Kidney tubule cell (primary cell): ENCODE measurements at places on chromosomes 6 and 20.

- DNase-seq, result no peak
Observed at GRCh38 chr6:96760153-96760687, 77.1 kb downstream of the GPR63 start.

GRCh38 chr20:15140286-15140685 lies 802.9 kb upstream of the FLRT3 start:
- no peak for DNase-seq

DNA sequence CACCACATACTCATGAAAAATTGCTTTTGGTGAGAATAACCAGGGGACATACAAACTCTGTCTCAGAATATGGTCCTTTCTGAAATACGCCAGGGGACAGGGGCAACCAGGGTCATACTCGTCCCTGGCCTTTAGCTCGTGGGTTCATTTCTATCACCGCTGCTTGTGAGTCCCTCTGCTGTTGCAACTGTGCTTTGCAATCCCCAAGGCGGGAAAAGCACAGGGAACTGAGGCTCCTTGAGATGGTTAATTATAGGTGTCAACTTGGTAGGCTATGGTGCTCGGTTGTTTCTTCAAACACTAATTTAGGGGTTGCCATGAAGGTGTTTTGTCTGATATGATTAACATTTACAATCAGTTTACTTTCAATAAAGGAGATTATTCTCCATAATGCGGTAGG lies 51.6 kb downstream of the RFPL4B start:
- no peak for DNase-seq

DNA sequence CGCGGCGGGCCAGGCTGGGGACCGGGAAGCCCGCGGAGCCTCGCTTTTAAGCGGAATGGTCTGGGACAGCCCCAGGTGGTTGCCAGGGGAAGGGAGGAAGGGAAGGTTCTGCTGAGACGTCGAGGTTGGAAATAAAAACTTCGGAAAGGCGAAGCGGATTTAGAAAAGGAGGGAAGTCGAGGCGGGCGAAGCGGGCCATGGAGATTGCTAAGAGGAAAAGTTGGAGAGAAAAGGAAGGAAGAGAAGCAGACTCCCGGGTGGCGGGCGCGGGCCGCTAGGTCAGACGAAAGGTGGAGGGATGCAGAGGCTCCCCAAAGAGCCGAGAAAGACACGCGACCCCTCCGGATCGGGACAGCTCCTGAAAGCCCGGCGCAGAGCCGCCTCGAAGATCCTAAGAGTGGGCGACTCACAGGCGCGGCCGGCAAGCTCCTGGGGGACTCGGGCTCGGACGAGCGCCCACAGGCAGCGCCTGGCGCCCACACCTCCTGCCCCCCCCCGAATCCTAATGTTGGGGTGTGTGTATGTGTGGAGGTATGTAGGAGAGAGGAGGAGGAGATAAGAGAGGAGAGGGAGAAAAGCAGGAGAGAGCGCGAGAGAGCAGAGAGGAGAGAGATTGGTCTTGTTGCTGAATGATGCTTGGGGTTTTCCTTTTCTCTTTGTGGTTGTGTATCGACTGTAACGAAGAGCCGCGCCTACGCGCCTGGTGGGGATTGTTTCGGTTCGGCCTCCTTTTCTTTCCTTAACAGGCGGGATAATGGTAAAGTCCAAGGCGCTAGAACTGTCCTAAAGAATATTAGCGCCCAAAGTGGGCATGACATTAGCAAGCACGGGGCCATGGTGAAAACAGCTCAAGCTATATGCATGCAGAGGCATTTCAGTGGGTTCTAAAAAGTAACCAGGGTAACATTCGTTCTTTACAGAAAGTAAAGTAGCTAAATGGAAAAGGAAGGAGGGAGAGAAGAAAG lies 1.5 kb downstream of the TFAP2B start:
- DNase-seq, result peak; percentile 43
